ENCODE measurements at places on chromosomes 1 and 21. TPM values are rescaled to one million over a fixed set of nuclear protein-coding genes. Genes with fewer than 3 reads are reported as not detected.
A peak's percentile ranks its signal among the peaks of the same experiment; 100 is the strongest.

The CPLANE2 gene
- polyA plus RNA-seq = 4.3 TPM

The SDE2 gene
- polyA plus RNA-seq = 12.5 TPM

The USP24 gene
- 8.4 TPM for polyA plus RNA-seq

The LGR6 gene
- not detected for polyA plus RNA-seq

The LRRC71 gene
- 0.75 TPM for polyA plus RNA-seq

DNA sequence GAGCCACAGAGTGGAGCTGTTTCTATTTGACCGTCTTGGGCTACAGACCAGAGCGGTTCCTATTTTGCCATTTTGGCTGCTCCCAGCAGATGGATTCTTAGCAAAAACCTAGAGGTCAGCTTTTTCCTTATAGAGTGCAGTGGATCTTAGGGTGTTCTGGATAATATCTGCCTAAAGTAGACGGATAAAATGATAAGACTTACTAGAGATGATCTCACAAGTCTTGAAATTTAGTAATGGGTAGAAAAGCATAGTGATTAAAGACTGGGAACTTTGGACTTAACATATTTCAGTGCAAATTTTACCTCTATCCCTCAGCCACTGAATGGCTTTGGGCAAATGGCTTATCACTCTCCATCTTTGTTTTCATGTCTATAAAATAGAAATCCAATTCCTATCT lies 439.8 kb downstream of the ADGRL2 start:
- DNase-seq = no peak

DNA sequence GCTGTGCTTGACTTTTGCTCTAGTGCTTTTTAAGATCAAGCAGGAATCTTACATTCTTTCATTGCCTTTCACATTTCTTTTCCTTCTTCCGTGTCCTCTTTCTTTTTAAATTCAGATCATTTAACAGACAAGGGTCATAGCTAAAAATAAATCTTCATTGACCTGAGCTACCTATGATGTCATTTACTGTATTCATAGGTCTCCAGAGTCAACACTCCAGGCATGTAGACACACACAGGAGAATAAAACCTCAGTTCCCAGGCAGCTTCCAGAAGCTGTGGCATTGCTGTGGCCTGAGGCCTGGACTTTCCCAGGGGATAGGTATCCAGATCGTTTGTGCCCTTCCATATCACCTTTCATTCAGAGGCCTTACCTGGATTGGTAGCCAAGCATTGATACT lies 38.5 kb upstream of the ENAH start:
- no peak for DNase-seq

DNA sequence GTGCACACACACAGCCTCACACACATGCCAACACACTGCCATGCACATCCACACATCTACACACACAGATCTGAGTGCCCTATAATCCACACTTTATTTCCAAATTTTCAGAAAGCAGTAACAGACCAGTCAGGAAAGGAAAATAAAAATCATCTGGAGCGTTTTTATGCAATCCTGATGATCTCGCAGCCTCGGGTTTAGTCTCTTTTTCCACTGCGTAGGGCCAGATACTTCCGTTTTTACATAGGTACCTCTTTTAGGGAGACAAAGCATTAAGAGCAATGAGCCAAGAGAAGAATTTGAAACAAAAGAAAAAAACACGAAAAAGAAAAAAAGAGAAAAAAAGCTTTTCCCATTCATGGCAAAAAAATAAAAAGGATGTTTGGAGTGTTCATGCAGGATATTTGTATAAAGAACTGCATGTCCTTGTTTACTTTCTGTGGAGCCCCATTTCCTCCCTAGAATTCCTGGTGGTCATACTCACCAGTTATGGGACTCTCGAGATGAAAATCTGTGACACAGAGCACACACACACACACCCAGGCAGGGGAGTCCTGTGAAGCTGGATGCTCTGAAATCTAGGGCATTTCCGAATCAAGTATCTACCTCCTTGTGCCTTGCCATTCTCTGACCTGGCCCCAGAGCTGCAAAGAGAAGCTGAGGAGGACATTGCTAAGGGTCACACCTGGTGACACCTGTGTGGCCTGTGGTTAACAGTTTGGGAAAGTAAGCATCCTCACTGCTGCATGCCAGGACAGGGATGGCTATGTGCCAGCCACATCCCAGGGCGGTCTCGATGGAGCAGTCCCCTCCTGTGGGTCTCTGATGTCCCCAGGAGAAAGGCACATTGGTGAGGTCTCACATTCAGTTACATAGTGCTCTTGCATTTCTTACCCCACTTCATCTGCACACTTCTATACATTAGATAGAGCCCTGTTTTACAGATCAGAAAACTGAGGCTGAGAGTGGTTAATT lies 83.6 kb downstream of the RUNX1 start:
- DNase-seq = no peak

- no peak for DNase-seq
Observed at GRCh38 chr1:59436637-59437036, 139.7 kb downstream of the FGGY start.

GRCh38 chr1:186465946-186466345 lies 5.0 kb upstream of the PDC start:
- peak; percentile 9 for DNase-seq

DNA sequence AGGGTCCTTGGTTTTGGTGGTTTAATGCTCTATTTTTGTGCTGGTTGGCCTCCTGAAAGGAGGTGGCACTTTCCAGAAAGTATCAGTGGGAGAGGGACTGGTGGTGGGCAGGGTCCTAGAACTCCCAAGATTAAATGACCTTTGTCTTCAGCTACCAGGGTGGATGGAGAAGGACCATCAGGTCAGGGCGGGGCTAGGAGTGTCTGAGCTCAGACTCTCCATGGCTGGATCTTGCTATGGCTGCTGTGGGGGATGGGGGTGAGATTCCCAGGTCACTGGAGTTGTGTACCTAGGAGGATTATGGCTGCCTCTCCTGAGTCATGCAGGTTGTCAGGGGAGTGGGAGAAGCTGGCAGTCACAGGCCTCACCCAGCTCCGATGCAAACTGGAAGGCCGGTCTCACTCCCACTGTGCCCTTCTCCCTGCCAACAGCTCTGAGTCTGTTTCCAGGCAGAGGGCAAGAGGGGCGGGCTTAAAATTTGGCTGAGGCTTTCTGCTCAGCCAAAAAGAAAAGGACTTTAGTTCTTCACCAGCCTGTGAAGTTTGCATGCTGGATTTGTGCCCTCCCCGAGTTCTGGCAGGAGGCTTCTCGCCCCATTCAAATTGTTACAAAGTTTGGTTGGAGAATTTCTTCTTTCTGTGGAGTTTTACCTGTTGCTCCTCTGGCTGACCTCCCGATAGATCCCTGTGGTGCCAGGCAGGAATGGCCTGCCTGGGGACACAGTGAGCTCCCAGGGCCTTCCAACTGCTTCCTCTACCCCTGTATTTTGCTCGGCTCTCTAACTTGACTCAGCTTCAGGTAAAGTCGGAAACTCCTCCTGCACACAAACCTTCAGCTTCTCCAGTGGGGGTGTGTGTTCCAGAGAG lies 13.1 kb upstream of the KYAT3 start:
- DNase-seq = no peak

DNA sequence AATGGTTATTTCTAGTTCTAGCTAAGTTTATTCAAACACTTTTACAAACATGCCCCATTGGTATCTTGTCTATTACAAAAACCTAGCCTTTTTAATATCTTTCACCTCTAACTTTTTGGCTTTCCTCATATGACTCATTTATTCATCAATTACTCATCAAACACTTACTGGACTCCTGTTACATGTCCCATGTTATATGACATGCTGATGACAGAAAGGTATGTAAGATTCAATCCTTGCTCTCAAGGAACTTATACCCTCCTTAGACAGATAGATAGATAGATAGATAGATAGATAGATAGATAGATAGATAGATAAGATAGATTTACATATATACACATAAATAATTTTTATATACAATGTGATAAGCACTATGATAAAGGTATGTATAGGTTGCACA lies 33.9 kb upstream of the INSL5 start:
- no peak for DNase-seq

GRCh38 chr1:79524126-79524525 lies 517.6 kb upstream of the ADGRL4 start:
- no peak for DNase-seq

GRCh38 chr1:27872059-27872801 lies at the start of gene THEMIS2:
TSS of gene THEMIS2 (plus strand) at chr1:27872544. CDS start at chr1:27872572, 28 bp downstream.
- no peak for DNase-seq

DNA sequence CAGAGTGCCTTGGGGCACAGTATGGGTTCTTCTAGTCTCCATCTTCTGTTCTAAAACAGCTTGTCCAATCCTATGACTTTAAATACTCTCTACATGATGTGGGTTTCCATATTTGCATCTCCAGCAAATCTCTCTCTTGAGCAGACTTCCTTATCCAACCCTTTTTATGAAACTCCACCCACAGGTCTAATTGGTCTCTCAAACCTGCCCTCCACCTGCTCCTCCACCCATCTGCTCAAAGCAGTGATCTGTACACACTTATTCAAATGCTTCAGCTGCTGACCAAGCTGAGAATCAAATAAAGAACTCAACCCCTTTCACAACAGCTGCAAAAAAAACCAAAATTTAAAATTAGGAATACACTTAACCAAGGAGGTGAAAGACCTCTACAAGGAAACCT lies 11.5 kb downstream of the MCOLN2 start:
- no peak for DNase-seq

DNA sequence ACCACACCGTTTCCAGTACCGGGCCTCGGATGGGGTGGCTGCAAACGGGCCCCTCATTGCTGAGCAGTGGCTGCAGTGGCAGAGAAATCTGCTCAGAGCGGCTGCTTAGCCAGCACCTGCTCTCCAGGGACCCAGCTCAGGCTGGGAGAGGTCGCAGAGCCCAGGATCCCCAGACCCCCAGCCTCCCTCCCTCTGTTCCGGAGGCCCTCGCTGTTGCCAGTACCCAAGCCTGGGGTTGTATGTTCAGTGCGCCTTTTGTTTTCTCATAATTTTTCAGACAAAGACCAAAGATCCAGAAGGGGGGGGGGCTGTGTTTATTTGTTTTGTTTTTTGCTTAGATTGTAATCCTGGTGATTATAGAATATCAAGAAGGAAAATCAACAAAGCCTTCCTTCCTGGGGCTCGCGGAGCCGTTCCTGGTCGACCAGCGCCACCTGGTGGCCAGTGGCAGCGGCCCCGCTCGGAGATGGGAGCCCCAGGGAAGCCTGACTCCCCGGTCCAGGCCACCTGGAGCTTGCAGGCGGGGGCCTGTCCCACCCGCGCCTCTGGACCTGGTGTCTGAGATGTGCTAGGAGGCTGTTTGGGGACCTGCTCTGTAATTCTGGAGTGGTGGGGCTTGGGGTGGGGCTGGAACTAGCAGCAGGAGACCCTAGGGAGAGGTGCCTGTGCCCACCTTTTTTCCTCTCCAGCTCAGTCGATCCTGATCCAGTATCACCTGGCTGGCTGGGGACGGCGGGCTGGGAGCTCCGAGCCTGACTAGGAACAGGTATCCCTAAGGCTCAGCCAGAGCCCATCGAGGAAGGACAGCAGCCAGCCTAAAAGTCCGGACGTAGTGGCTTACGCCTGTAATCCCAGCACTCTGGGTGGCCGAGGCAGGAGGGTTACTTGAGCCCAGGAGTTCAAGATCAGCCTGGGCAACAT lies 123.9 kb upstream of the VAMP3 start:
- DNase-seq = no peak

All from BJ (cell line).